COR-L47 (cell line): ENCODE measurements at places on chromosomes 12 and 14.

GRCh38 chr14:46490238-46490685 lies 161.3 kb downstream of the RPL10L start:
- DNase-seq = peak; percentile 1

- DNase-seq = no peak
Measured at GRCh38 chr12:63782466-63782865, 2.8 kb downstream of the RXYLT1 start.

DNA sequence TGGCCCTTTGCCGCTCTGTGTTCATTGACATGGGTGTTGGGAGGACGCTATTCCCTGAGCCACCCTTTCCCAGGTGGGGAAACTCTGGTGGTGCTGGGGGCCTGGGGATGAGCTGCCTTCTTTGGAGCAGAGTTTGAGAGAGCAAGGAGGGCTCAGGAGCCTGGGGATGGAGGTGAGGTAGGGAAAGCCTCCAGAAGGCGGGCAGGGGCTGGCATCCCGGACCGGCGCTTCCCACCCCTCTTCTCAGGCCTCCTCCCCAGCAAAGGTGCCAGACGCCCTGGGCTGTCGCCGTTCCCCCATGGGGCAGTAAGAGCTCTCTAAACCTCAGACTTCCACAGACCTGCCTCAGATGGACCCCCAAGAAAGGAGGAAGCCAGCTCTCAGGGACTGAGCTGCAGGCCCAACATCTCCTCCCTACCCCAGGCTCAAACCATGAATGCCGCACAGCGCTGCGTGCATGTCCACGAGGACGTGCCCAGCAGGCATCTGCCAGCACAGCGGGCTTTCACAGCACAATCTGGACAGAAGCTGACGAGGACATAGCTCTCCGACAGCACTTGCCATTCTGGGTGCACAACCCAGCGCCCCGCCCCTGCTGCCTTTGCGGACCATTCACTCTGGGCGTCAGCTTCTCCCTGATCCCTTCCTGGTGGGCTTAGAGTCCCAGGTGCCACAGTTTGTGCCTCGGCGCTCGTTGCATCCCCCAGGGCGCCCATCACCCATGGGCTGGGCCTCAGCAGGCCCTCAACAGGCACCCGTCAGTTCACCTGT lies 14.9 kb upstream of the TTC7B start:
- no peak for DNase-seq

GRCh38 chr14:105849933-105850626 lies 323.7 kb downstream of the TMEM121 start:
- no peak for DNase-seq

- DNase-seq = no peak
Measured at GRCh38 chr12:53145383-53146260, 34.9 kb upstream of the ZNF740 start.

- no peak for DNase-seq
Measured at GRCh38 chr14:71245659-71246361, 338.6 kb downstream of the PCNX1 start.
